ENCODE measurements at places on chromosomes 4 and X.
A peak's percentile ranks its signal among the peaks of the same experiment; 100 is the strongest.

GRCh38 chr4:103365285-103365684 is 167.1 kb upstream of the CENPE start:
- no peak for DNase-seq

DNA sequence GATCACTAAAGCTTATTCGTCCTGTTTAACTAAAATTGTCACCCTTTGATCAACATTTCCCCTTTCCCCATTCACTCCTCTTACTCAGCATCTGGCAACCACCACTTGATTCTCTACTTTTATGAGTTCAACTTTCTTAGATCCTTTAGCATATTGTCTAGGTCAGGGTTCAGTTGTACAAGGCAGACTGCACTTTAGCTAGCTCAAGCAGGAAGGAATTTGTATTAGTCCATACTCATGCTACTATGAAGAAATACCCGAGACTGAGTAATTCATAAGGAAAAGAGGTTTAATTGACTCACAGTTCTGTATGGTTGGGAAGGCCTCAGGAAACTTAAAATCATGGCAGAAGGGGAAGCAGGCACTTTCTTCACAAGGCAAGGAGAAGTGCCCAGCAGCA is 44.3 kb downstream of the TASL start:
- no peak for DNase-seq

DNA sequence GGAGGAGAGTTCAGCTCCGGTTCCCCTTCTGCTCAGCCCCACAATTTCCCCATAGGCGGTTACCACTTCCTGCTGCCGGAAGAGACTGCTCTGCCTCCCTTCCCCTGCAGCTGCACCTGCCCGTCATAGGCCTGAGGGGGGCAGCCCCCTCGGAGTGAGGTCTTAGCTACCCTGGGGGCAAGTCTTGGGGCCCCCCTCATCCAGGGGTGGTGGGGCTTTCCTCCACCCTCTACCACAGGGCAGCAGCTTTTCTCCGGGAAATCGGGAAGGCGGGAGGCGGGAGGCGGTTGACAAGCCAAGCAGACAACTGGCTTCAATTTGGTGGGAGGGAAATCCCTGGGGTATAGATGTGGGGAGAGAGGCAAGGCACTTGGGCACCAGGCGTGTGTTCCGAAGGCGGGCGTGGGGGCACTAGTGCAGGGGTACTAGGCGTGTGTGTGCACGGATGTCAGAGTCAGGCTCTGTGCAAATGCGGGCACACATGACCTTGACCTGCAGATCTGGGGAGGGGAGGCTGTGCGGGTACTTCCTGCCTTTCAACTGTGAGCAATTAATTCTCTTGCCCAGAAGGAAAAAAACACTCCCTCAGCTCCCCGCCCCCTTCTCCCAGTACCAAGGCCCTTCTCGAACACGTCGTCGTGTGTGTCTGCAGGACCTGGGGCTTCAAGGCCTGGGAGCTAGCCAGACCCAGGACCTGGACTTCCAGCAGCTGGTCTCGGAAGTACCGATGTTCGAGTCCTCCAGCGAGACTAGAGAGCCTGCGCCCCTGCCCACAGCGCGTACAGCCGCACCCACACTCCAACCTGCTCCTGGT is 1.0 kb upstream of the ARHGAP4 start:
- no peak for DNase-seq

DNA sequence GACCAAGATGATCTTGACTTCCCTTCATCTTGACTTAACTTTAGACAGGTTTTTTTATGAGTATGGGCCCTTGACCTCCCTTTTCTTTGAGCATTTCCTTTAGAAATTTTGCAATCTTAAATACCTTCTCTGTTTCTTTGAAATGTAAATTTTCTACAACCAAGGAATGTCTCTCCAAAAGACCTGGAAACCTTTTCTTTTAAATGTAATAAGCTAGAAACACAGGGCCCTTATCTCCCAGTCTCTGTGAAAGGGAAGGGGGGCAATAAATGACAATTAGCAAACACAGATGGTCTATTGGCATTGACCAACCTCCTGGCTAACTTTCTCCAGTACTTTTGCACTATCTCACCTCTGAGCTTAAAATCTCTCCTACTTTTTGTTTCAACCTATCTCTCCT is 144.3 kb upstream of the GK2 start:
- DNase-seq, result no peak

GRCh38 chr4:88070031-88070430 is 62.6 kb downstream of the PKD2 start:
- DNase-seq, result no peak

- DNase-seq, result no peak
These were observed 69.4 kb upstream of the MAGED1 start for GRCh38 chrX:51824061-51824460.

DNA sequence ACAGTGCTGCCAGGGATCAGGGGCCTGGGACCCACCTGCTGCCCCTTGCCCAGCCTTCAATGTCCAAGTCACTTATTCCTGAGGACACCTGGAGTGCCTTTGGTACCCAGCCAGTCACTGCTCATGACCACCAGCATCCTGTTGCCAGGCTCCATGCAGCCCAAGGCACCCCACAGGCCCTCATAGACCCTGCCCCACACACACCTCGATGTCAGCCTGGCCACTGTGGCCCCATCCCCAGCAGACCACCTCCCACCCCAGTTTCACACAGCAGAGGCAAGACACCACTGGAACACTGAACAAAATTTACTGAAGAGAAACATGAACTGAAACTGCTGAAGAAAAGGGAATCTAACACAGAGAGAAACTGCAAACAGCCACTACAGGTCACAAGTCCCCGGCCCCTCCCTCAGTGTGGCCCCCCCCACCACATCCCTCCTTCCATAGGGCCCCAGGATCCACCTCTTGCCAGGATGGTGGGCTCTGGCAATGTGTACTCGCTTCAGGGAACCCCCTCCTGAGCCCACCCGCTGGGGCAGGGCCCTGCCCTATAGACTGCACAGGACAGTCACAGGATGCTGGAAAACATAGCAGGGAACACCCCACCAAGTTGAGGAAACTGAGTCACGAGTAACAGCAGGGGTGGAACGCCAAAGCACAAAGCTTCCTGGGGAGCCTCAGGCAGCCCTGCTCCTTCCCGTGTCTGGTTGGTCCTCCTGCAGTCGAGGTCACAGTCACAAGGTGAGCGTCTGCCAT is 5.2 kb downstream of the PNMA5 start:
- no peak for DNase-seq

- DNase-seq, result no peak
These were observed at the start of gene DCHS2 for GRCh38 chr4:154491341-154492271. DCHS2 (minus strand) TSS chr4:154491799; CDS start chr4:154491355, 444 bp downstream.

- no peak for DNase-seq
These were observed 76.8 kb upstream of the MCF2 start for GRCh38 chrX:139784807-139785206.

- DNase-seq, result no peak
These were observed 46.5 kb downstream of the REPS2 start for GRCh38 chrX:16992951-16993350.

GRCh38 chr4:180160195-180160983 is 2082.8 kb upstream of the TENM3 start:
- no peak for DNase-seq

GRCh38 chrX:65726715-65727114 is 59.3 kb downstream of the MSN start:
- DNase-seq, result no peak

DNA sequence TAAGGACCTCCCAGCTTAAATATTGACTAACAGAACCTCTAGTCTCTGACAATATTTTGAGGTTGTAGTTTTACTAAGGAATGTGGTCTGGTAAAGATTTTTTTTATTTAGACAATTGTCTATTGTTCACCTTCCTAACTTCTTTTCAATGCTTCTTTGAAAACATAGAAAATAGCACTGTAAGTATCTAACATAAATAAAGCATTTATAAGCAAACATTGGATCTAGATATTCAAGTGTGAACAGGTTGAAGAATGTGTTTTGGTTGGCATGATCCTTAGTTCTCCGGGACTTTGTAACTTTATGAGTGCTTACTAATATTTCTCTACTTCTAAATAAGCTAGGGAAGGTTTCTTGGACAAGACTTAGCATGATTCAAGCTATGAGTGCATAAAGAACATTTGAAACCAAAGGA is 285.4 kb upstream of the ARSJ start:
- DNase-seq, result no peak

GRCh38 chrX:12441381-12442128 is 303.3 kb downstream of the FRMPD4 start:
- DNase-seq, result no peak

- DNase-seq, result no peak
These were observed 244.3 kb upstream of the DCAF8L1 start for GRCh38 chrX:28225513-28225912.

DNA sequence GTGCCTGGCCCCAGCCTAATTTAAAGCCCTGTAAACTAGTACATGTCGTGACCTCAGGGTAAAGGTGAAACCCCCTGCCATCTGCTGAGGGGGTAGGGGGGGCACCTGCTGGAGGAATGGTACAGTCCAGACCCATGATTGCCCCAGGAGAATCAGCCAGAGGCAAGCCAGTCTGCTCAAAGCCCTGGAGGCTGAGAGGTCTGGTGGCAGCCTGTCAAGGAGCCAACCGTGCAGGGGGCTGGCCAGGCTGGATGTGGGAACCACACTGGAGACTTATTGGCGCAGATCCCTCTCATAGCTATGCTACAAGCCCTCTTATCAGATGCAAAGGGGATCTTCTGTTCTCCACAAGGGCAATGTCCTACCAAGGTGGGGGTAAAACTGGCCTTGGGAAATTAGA is 31.4 kb upstream of the PJA1 start:
- no peak for DNase-seq

GRCh38 chr4:108432418-108432817 is 188.0 kb upstream of the RPL34 start:
- no peak for DNase-seq

- no peak for DNase-seq
These were observed 670.5 kb downstream of the GABRG1 start for GRCh38 chr4:45453258-45453853.

GRCh38 chr4:110514889-110515479 is 39.0 kb downstream of the ENPEP start:
- peak; percentile 9 for DNase-seq

DNA sequence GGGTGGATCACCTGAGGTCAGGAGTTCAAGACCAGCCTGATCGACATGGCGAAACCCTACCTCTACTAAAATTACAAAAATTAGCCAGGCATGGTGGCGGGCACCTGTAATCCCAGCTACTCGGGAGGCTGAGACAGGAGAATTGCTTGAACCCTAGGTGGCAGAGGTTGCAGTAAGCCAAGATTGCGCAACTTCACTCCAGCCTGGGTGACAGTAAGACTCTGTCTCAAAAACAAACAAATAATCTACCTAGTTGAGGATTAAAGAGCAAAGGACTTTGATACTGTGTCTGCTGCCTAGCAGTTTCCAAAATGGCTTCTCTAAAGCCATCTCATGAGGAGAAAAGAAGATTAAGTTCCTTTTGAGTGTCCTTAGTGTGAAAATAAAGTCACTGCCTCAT is 37.8 kb downstream of the SMS start:
- DNase-seq, result no peak

- DNase-seq, result no peak
These were observed 180.4 kb downstream of the SLIT2 start for GRCh38 chr4:20432088-20432487.

GRCh38 chr4:105633241-105633640 is 75.2 kb downstream of the INTS12 start:
- DNase-seq, result peak; percentile 52

- DNase-seq, result no peak
These were observed 19.9 kb downstream of the FGFBP1 start for GRCh38 chr4:15918484-15919129.

DNA sequence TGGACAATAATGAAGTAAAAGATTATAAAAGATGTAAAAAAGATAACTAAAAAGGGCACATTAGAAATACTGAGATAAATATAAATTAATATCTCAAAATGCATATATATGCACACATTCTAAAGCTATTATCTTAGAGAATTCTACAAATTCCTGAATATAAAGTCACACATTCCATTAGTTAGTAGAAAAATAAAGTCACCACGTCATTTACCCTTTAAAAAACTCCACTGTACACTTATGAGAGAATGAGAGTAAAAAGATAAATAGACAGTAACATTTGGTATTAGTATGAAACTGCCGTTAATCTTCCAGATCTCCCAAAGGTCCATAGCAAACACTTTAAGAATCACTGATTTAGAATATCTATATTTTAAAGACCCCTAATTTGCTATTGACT is 67.2 kb upstream of the IL15 start:
- DNase-seq, result no peak

DNA sequence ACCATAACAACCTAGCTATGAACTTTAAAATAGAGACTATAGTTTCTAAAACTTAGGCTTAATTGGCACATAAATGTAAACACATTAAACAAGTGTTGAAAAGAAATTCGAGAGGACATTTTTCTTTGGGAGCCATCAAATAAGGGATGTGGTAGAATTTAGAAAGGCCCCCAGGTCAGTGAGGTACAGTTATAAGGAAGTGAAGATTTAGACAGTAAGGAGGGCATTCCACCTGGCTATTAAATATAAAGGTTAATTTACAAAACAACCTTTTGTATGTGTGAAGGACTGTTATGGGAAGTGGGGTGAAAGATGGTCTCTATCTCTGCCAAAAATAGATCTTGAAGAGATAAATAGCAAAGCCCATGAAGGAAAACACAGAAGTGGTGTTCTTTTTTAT is 83.9 kb downstream of the AFF1 start:
- DNase-seq, result no peak

DNA sequence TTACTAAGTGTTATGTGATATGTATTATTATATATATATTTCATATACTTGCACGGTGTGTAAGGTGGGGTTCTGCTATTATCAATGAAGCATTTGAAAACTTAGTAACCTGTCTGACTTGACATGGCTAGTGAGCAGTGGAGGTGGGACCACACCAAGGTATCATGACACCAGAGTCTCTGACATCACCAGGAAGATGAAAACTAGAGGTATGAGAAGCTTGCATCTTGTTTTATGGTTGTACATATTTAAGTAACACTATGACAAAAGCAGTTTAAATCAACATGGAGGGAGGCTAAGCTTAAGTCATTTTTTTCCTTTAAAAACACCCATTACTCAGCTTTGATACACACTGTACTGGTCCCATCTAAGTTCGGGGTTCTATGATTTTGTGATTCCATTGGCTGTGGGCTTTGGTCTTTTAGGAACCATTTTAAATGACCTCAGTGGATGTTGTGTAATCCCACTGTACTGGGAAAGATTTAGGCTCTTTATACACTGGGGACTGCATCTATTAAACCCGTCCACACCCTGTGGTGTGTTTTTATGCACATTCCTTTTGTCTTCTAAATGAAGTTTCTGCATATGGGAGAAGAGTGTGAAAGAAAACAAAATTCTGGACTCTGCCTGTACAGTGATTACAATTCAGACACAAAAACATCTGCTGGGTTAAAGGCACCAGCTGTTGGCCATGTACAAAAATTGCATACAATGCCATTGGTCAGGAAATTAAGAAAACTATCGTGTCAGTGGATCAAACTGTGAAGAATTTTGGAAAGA is 570.6 kb downstream of the SPRY1 start:
- no peak for DNase-seq

GRCh38 chr4:154511981-154512380 is 20.4 kb upstream of the DCHS2 start:
- DNase-seq, result no peak

GRCh38 chrX:134711135-134711921 is 53.1 kb upstream of the PLAC1 start:
- no peak for DNase-seq

Data from NCI-H1048 (cell line).